ENCODE measurements at places on chromosomes 12 and 14. TPM values are rescaled to one million over a fixed set of nuclear protein-coding genes. Genes with fewer than 3 reads are reported as not detected.

DNA sequence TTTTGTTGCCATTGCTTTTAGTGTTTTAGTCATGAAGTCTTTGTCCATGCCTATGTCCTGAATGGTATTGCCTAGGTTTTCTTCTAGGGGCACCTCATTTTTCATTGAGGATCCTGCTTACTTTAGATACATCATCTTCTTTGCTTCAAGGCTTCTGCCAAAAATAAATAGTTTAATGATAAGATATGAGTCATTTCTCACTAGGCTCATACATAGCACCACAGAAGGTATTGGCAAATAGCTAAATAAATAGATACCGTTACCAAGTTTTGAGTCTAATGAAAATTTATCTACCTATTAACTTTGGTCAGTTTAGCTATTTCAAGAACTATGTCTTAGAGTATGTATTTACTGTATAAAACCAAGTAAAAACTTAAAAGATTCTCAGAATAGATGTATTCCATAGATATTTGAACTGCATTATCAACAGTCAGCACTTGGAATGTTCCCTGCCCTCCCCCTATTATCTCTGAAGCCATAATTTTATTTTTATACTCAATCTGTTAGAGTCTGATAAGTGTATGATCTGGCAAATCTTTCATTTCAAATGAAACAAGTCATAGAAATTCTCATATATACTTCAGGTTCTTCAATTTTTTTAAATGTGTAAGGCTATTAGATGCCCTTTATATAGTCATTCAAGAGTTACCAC lies 310.2 kb downstream of the CCDC91 start:
- no peak for DNase-seq

GRCh38 chr12:49823951-49824350 lies 4.3 kb downstream of the NCKAP5L start:
- no peak for DNase-seq

DNA sequence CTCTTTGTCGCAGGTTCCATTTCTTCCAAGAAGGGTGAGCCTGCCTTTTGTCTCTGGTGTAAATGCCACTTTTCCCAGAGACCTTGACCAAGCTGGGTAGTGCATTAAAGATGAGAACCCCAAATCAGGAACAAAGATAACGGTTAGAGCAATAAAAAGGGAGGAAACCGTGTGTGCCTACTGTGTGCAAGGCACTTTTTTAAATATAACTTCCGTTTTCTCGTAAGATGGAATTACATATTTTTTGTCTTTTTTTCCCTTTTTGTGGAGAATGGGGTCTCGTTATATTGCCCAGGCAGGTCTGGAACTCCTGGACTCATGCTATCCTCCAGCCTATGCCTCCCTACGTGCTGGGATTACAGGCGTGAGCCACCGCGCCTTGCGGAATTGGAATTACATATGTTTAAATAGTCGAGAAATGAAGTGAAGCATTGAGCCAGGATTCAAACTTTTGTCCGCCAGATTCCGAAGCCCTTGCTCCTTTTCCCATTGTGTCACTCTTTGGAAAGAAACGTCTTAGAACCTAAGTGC lies 506 bp upstream of the NABP2 start:
- DNase-seq = no peak

Gene CATSPERB
- total RNA-seq = 0.74 TPM
